Fibroblast of lung (primary cell): ENCODE measurements at places on chromosomes 12 and 14. TPM values are rescaled to one million over a fixed set of nuclear protein-coding genes. Genes with fewer than 3 reads are reported as not detected.

DNA sequence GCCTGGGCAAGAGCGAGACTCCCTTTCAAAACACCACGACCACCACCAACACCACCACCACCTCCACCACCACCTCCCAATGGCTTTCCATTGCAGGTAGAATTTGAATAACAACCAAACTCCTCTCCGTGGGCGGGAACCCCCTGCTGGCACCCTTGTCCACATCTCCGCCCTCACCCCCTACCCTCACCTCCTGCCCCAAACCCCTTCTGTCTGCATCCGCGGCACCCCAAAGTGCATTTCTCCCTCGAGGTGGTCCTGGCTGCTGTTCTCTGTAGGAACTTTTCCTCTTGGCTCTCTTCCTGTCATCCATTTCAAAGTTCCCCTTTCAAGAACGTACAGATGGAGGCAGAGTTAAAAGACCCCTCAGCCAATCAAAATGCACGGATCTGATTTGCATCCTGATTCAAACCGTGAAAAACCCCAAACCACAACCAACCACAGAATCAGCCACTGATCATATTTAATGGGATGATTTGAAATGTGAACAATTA is 3.8 kb downstream of the SDSL start:
- DNase-seq: no peak

Gene KRT83
- polyA plus RNA-seq: not detected in 2 replicates

Gene SLC35E3
- polyA plus RNA-seq: 10.8 and 11.1 TPM in 2 replicates

GRCh38 chr12:8057839-8058238 is 8.3 kb downstream of the C3AR1 start:
- no peak for DNase-seq

DNA sequence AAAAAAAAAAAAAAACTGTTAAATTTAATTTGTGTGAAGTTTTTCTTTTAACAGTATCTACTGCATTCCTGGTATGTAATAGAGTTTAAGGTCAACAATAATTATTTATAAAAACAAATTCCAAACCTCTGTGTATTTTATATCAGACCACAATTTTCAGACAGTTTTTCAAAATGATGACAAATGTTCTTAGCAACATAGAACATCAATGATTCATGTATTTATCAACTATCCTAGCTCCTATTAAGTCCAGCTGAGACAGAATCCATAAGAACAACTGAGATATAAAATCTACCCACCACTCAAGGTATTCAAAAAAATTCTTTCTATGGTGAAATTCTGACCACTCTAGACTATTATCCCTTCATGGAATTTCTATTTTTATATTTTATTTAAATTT is 144.5 kb downstream of the EPS8 start:
- DNase-seq: no peak

GRCh38 chr14:93994919-93995682 is 2.0 kb upstream of the CCDC197 start:
- DNase-seq: peak; percentile 96

- peak; percentile 32 for DNase-seq
Observed at GRCh38 chr12:67741270-67741669, 92.7 kb downstream of the DYRK2 start.

Gene SMCO2
- 0.05 TPM in 1 of 2 replicates, not detected in the other for polyA plus RNA-seq

DNA sequence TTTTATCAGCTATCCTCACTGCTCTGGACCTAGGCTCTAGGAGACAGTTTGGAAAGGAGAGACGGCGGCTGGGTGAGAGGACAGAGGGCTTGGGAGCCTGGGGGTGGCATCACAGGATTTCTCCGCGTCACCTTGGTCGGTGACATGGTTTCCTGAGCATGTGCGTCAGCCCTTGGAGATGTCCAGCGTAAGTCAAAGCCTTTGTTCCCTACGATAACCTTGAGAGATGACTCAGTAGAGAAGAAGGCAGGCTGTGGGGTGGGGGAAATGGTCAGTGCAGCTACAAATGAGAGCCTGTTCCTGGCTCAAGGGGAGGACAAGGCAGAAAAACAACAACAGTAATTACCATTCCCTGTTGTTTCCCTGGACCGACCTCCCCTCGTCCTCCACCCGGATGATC is 90.2 kb upstream of the TBX3 start:
- peak; percentile 82 for DNase-seq

DNA sequence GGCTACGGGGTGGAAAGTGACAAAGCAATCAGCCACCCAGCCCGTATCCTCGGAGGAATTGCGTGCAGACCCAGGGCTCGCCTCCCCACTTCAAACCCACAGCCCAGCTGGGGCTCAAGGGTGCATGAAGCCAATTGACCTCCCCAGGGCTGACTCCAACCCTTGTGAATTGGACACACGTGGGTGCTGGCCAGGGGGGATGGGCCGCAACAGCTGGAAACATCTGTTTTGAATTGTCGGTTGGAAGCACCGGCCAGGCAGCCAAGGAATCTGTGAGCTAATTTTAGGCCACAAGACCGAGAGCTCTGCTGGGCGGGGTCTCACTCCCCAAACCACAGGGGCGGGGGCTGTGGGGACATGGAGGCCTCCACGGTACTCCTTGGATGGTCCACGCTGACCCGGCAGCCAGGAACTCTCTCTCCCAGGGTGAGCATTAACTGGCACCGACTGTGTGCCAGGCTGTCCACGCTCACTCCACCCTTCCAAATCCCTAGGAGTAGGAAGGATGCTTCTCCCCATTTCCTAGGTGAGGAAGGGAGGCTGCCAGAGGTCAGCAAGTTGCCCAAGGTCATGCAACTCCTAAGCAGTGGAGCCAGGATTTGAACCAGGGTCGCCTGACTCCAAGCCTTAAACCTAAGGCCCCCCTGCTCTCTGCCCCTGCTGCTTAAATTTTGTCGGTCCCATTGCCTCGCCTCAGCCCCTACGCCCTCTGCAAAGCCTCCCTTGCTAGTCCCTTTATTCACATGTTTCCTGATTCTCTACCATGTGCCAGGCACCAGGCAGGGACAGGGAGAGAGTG is 11.9 kb upstream of the TMEM119 start:
- DNase-seq: peak; percentile 97

- no peak for DNase-seq
Observed at GRCh38 chr12:68508576-68508975, 102.1 kb upstream of the RAP1B start.

DNA sequence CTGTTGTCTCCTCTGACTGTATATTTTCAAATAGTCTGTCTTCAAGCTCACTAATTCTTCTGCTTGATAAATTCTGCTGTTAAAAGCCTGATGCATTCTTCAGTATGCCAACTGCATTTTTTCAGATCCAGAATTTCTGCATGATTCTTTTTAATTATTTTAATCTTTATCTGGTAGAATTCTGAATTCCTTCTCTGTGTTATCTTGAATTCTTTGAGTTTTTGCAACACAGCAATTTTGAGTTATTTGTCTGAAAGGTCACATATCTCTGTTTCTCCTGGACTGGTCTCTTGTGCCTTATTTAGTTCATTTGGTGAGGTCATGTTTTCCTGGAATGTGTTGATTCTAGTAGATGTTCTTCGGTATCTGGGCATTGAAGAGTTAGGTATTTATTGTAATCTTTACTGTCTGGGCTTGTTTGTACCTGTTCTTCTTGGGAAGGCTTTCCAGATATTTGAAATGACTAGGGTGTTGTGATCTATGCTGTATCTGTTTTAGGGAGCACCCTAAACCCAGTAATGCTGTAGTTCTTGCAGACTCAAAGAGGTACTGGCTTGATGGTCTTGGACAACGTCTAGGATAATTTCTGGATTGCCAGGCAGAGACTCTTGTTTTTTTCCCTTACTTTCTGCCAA is 193.8 kb upstream of the NPAS3 start:
- DNase-seq: no peak

DNA sequence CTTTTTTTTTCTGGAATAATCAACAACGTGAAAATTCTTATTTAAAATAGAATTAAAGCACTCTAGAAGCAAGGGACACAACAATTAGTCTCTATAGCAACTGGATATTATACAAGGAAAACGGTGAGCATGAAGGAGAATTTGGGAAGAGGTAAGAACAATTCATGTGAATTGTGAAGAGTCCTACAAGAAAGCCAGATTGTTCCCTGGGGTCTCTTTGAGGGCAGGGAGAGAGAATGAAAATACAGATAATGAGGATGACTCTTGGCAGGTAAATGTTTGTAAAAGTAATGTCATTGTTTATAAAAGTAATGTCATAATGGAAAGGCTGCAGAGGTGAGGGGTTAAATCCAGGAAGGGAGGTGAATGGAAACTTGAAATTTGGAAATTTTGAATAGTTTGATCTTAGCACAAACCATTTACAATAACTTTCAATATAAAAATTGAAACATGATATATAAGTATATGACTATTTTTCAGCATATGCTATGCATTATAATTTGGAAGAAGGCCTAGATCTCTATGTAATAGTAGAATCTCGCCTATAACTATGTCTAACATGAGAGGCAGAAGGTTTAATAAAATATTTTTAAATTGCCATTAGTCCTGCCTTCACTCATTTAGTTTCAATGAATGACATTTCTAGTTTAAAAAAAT is 378.8 kb upstream of the DCN start:
- no peak for DNase-seq
